Stimulated activated CD4-positive, alpha-beta T cell treated with anti-CD3 and anti-CD28 coated beads, Interleukin-12 subunit alpha, Interleukin-12 subunit beta, amount 100 ng/mL, for 48 hours (primary cell): ENCODE measurements at places on chromosomes 7 and 10.

DNA sequence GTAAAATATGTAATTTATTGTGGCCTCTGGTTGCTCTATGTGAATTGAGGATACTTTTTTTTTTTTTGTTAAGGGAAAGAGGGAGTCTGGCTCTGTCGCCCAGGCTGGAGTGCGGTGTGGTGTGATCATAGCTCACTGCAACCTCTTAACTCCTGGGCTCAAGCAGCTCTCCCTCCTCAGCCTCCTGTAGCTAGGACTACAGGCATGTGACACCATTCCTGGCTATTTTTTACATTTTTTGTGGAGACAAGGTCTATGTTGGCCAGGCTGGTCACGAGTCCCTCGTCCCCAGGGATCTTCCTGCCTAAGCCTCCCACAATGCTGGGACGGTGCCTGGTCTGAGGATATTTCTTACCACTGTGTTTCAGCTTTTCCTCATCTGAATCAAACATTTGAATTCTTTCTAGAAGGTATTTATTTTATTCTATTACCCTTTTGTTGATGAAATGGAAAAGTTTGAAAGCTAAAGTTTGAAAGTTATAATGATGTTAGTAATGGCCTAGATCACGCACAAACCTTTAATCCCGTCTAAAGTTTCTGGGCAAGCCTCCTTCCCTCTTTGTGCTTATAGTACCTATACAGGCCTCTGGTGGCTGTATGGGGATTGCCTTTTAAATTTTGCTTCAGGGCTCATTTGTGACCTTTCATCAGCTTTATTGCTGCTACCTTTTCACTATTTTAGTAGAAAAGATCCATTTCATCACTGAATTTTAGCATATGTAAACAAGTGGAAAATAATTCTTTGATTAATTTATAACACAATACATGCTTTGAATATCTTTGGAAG lies 2.0 kb downstream of the IFRD1 start:
- DNase-seq = no peak

DNA sequence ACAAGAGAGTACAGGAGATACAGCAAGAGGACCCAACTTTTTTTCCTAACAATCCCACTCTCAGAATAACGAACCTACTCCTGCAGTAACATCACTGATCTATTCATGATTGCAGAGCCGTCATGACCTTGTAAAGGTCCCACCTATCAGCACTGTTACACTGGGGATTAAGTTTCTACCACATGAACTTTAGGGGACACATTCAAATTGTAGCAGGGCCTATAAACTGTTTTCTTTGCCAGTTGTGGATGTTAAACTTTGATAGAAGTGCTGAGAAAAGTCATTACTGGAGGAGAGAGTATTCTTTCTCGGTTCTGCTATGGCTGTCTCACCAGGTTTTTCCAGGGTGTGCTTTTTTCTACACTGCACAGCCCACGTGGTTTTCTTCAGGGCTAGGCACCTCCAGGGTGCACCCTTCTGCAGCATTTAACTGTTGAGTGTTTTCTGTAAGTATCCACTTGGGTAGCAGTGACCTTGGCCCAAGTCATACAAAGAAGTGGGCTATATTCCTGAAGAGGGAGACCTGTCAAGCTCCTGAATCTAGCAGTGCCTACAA lies 131.6 kb upstream of the AHR start:
- DNase-seq = peak; percentile 14

DNA sequence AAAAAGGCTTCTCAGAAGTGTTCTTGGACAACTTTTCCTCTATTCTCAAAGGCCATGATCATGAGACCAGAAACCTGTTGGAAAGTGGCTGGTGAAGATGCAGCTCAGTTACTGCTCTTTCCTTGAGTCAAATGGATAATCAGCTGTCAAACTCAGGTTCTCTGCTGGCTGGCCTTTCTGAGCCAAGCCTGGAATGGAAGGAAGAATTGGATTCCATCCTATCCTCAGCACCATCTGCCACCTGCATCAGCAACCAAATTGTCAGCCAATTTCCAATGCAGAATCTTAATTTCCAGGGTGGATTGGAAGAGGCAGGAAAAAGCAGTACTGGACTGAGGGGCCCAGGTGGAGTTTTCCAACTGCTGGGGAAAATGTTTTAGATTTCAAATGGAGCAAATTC lies 631.7 kb downstream of the KCNMA1 start:
- no peak for DNase-seq

GRCh38 chr10:88190123-88190522 lies 326.7 kb downstream of the PTEN start:
- no peak for DNase-seq

DNA sequence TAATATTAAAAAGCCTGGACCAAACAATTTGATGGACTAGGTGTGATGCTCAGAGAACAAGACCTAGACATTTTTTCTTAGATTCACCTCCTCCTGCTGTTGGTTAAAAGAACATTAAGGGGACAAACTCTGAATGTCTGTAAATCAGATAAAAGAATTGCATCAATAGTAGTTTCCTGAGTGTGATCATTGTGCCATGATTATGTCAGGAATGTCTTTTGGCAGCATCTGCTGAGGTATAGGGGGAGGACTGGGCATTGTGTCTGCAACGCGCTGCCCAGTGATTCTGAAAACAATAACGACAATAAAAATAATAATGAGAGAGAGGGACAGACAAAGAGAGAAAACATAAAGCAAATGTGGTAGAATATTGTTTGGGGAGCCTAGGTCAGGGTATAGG lies 6.9 kb downstream of the C7orf57 start:
- DNase-seq = no peak

- no peak for DNase-seq
These were observed 93.5 kb upstream of the MALRD1 start for GRCh38 chr10:18955061-18955460.

DNA sequence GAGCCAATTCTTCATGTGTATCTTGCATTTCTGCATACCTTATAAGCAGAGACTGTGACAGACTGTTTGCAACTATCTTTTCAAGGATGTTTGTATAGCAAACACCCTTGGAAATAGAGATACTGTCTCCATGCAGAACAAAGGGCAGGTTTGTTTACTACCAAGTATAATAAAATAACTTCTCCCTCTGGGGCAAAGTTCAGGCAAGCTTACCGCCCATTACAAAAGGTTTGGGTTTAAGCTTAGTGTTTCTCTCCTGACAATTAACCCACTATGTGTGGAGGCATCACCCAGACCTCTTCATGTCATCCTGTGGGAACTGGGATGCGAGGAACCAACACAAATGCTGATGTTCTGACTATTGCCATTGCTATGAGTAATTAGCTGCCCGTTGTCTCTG lies 479.1 kb upstream of the ZMIZ1 start:
- DNase-seq = no peak

GRCh38 chr7:152200395-152200794 lies 174.9 kb downstream of the GALNT11 start:
- no peak for DNase-seq

DNA sequence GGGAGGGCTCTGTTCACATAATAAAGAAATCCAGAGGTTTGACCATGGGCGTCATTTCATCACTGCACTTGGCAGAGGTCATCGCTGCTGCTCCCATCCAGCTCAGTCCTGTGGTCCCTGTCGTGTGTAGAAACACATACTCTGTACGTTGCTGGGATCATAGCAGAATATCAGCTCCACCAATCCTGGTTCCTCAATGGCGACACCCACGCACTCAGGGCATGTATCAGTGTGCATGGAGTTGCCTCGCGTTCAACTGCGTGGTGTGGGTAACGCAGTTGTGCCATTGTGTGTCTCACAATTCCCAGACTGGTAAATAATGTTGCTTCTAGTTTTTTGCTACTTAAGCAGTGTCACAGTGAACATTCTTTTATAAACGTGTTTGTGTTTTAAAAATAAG lies 111.1 kb downstream of the LHPP start:
- DNase-seq = no peak

DNA sequence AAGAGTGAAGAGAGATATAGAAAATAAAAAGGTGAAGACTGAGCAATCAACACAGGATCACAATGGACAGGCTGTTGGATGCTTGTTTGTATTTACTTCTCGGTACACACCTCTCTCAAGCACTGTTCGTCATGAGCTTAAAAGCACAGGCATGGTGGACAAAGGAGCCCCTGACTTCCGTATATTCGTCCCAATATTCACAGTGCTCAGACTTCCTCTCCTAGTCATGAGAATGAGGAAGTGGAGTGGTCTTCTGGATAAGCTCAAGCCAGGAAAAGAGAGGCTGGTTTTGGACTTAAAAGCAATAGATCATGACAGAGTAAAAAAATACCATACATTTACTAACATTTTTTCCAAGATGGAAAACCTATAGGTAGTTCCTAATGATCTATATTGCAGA lies 172.5 kb downstream of the SORCS1 start:
- no peak for DNase-seq

- DNase-seq = no peak
These were observed 63.7 kb downstream of the PTEN start for GRCh38 chr10:87927091-87927490.

- no peak for DNase-seq
These were observed 209.6 kb downstream of the CCSER2 start for GRCh38 chr10:84538036-84538435.

- DNase-seq = no peak
These were observed 259.1 kb downstream of the FGFR2 start for GRCh38 chr10:121339114-121339513.

DNA sequence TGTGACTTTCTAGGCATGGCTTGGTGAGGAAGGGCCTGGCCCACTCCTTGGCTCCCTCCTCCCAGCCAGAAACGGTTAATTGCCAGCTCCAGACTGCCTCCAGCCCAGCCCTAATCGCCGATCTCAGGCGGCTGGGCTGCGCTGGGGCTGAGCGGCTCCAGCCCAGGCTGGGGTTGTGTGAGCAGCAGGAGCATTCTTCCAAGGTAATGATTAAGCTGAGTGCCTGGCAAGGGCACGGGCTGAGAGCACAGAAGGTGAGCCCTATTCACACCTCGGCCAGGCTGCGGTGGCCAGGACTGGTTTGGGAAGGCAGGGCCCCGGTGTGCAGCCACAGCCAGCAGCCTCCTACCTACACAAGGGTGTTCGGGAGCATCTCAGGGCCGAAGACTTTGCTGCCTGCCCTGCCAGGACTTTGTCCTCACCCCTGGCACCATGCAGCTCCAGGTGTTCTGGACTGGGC lies at the start of gene TMEM72:
TMEM72 (plus strand) TSS at position 257 of the 460 bp plus-strand sequence; CDS start at position 433, 176 bp downstream.
- DNase-seq = no peak

GRCh38 chr10:31745612-31746376 lies 182.8 kb downstream of the ARHGAP12 start:
- DNase-seq = peak; percentile 22

DNA sequence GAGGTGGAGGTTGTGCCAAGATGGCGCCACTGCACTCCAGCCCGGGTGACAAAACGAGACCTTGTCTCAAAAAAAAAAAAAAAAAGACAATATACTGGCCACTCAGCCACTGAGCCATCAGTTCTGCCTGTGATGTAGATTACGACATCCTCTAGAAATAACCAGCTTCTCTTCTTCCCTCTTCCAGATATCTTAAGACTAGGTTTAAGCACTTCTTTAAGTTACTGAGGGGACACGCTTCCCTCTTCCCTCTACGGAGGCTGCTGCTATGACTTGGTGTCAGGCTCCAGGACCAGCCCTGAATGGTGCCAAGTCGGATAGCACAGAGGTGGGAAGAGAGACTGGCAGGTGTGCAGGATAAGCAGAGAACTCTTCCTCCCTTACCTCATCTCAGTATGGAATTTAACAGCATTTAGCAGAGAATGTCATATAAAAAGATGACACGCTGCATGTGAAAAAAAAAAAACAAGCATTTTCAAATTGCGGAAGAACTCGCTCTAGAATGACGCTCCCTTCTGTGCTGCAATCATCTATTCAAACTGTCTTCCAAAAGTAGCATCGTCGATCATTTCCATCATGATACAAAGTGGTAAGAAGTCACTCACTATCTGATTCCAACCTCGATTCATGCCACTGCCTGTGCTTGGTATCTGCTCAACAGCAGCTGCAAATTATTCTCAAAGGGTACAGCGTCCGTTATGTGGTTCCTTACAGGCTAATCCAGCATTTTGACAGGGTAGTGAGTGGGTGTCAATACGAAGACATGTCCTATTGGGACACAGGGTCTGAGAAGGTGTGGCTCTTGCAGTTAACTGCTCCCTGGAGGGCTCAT lies 13.8 kb downstream of the DAGLB start:
- DNase-seq = no peak

DNA sequence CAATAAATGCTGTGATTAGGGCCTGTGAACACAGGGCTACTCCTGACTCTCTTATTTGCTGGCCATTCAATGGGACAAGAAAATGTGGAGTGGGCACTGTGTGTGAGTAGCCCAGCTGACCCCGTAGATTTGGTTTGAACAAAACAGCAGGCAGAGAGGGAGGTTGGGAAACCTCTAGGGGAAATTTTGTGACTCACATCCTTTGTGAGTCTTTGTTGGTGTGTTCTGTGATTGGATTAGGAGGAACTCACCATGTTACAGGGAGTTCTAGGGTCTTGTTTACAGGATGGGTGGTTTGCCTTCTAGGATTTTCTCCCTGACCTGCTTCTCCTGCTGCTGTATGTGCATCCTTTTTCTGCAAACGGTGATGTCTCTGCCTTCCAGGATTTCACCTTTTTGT lies 128.3 kb upstream of the MKI67 start:
- DNase-seq = no peak

GRCh38 chr7:133554330-133554729 lies 301.5 kb downstream of the EXOC4 start:
- no peak for DNase-seq

DNA sequence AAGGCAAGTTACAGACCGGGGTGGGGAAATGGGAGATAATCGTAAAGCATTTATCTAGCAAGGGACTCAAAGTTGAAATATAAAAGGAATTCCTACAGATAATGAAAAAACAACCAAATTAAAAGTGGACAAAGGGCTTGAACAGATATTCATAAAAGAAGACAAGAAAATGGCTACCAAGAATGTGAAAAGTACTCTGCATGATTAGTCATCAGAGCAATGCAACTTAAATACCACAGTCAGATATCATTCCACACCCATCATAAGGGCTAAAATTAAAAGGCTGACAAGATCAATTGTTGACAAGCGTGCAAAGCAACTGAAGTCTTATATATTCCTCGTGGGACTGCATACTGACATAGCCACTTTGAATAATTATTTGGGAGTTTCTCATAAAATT lies 124.6 kb upstream of the RSU1 start:
- no peak for DNase-seq

GRCh38 chr10:122494833-122495232 lies 33.5 kb downstream of the HTRA1 start:
- no peak for DNase-seq

GRCh38 chr7:117785431-117785830 lies 87.8 kb downstream of the CTTNBP2 start:
- DNase-seq = no peak

- DNase-seq = no peak
These were observed 3.2 kb upstream of the BLOC1S2 start for GRCh38 chr10:100289641-100290040.
